ENCODE measurements at places on chromosomes 4 and X.

GRCh38 chrX:66007851-66008250 is 32.0 kb downstream of the VSIG4 start:
- DNase-seq, result no peak

- no peak for DNase-seq
Observed at GRCh38 chrX:22246620-22247019, 26.1 kb upstream of the CBLL2 start.

DNA sequence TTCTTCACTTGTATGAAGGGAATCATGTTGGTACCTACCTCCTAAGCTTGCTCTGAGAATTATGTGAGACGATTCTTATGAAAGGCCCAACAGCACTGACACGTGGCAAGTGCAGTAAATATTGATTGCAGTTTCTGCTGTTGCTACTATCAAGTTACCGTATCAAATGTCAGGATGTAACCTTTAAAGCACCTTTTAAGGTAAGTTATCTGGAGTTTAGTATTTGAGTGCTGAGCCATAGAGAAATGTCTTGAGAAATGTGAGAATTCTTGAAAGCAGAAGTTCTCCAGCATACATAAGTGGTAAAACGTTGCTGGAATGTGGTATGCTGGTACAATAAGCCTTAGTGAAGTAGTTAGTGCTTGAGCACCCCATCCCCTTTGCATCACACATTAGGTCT is 90.4 kb downstream of the PHOX2B start:
- DNase-seq, result no peak

DNA sequence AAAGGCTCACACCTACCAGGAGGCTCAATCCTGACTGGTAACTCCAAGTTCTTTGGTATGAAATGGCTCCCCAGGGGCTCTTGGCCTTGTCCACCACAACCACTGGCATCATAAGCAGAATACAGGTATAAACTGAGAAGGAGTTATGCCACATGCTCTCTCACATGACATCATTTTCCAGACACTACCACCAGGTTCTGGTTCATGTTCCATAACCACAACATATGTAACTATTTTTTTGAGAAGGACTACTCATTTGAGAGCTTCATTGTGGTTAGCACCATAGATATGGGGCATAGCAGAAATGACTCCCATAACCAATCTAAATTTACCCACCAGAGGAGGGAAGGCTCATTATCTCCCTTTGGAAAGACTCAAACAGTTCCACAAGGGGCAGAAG is 19.6 kb downstream of the PRDM5 start:
- no peak for DNase-seq

DNA sequence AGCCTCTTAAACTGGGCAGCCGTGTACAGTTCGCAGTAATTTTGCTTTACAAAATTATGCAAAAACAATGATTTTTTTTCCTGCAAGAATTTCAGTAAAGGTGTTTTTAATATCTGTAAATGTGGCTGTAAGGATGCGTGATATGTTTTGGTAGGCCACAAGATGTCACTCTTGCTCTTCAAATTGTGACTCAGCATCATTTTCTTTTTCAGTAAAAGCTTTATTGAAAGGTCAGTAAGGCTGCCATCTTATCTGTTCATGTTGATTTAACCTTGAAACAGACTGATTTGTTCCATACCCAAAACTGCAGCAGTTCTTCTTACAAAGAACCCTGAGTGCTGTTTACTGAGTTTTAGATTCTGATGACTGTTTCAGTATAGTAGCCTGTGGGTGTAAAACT is 39.9 kb downstream of the TXLNG start:
- DNase-seq, result no peak

DNA sequence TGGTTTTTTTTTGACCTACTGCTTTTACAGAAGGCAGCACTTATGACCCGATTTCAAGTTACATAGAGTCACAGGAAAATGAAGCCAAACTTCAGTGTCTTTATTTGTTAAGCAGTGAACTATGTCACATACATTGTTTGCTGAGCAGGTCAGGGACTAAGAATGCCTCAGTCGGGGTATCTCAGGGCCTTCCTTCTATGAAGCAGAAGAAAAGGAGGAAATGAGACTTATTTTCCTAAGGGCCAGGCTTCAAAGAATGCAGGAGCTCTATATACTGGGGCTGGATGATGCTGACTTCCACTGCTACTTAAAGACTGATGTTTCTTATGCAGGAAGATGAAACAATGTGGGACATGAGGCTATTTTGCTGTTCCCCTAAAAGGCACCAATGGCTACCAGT is 558.4 kb upstream of the IGFBP7 start:
- no peak for DNase-seq

DNA sequence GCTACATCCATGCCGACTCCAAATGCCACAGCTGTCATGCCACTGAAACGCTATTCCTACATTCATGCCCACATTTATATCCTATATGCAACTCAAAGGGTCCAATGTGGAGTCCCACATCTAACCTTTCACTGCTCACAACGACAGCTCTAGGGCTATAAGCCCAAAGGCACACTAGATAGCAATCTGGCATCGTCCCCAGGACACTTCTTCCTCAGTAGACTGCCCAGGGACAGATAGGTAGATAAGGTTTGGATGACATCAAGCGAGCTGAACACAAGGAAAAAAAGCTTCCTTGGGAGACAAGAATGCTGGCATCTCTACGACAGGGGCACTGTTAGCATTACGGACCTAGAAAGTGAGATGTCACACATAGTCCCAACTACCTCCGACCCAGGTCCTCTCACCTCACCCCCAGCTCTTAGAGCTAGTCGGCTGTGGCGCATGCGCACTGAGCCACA is 685 bp downstream of the RAB9B start:
- no peak for DNase-seq

GRCh38 chrX:154036513-154036912 is 16.8 kb upstream of the IRAK1 start:
- no peak for DNase-seq

GRCh38 chrX:40845331-40845911 is 110.1 kb upstream of the MED14 start:
- DNase-seq, result no peak

DNA sequence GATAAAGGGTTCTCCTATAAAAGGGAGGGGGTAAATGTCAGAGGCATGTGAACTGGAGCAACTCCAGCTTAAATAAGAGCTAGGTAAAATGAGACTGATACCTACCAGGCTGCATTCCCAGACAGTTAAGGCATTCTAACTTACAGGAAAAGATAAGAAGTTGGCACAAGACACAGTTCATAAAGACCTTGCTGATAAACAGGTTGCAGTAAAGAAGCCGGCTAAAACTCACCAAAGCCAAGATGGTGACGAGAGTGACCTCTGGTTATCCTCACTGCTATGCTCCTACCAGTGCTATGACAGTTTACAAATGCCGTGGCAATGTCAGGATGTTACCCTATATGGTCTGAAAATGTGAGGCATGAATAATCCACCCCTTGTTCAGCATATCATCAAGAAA is 13.1 kb upstream of the SULT1B1 start:
- no peak for DNase-seq

- no peak for DNase-seq
Observed at GRCh38 chr4:99395595-99396364, 39.4 kb downstream of the ADH7 start.

DNA sequence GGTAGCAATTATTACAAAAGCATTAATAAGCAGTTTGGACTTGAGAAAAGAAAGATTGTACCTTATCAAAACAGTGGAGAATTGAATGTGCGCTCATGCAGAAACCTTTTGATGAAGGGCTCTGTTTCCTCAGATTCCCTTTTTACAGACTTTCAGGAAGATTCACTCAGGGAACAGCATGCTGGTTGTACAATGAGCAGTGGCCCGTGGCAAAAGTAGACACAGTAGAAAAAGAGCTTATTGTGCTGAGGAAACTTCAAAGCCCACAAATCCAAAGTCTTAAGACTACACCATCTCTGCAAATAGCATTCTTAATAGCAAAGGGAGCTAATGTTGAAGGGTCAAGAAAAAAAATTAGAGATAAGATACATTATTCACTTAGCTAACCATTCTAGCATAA is 858.9 kb downstream of the PDHA2 start:
- no peak for DNase-seq

- no peak for DNase-seq
Observed at GRCh38 chr4:5883916-5884315, 9.0 kb downstream of the CRMP1 start.

- DNase-seq, result no peak
Observed at GRCh38 chr4:127781300-127782024, 660 bp upstream of the HSPA4L start.

DNA sequence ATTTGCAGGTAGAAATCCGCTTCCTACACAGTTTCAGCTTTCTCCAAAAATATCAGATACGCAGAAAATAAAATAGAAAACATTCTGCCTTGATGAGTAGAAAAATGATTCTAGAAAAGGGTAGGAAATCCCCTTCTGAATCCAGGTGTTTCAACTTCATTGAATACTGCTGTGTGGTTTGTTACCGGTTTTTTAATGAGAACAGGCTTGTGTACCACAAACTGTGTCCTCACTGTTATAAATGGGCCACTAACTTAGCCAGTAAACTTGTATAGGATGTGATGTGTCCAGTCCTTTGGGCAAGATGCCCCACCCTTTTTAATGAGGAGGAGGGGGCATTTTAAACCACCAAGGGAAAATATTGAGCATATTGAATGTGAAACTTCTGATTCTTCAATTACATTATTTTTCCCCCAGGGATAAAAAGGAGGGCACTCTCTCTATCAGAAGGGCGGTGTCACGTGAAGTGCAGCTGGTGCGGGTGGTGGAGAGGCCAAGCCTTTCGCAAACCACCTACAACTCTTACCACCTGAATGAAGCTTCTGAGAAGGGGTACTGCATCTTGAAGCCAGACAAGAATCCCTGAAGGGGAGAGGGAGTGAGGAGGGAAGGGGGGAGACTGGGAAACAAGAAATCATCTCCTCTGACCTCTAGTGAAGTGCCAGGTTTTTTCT is 4.5 kb downstream of the CXXC4 start:
- DNase-seq, result no peak

GRCh38 chr4:17647927-17648326 is 33.5 kb downstream of the MED28 start:
- DNase-seq, result no peak

- no peak for DNase-seq
Observed at GRCh38 chrX:47273011-47273730, 40.4 kb downstream of the USP11 start.

- DNase-seq, result peak; percentile 1
Observed at GRCh38 chrX:39133971-39134370, 332.7 kb downstream of the MID1IP1 start.

- no peak for DNase-seq
Observed at GRCh38 chr4:148442832-148443511, 758 bp upstream of the NR3C2 start.

GRCh38 chr4:173258866-173259265 is 75.3 kb downstream of the HMGB2 start:
- DNase-seq, result no peak

- no peak for DNase-seq
Observed at GRCh38 chr4:78749258-78749971, 26.7 kb upstream of the BMP2K start.

DNA sequence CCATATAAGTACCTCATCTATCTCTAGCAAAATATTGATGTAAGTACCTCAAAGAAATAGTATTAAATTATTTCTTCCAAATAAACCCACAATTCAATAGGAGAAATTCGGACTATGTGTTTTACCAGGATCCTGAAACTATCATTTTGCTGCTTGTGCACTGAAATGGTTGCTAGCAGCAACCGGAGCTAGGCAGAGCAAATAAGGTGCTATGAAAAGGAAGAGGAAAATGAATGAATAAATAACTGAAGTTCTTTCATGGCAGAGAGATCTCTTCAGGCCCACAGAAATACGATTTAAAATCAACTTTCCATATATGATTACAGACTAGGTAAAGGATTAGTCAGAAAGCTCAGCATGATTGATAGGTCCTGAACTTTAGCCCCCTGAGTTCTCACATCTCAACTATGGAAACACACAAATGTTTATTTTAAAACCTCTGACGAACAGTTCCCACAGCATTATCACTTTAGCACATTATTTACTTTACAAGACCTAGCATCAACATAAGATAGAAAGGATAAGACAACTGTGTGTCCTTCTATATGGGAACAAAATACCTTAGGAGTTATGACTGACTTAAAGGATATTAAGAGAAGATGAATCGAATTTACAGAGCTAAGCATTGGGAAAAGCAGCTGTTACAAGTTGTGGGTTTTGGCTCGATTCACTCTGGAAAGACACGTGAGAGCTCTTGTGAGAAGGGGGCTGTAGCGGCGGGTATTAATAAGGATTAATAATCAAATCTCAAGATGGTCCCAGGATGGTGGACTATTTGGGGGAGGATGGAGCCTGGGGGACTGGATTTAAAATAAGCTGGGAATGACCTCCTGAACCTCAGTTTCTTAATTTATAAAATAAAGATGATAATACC is 104.3 kb downstream of the CORIN start:
- no peak for DNase-seq

GRCh38 chr4:7045961-7046921 is 3.1 kb downstream of the TADA2B start:
- no peak for DNase-seq

DNA sequence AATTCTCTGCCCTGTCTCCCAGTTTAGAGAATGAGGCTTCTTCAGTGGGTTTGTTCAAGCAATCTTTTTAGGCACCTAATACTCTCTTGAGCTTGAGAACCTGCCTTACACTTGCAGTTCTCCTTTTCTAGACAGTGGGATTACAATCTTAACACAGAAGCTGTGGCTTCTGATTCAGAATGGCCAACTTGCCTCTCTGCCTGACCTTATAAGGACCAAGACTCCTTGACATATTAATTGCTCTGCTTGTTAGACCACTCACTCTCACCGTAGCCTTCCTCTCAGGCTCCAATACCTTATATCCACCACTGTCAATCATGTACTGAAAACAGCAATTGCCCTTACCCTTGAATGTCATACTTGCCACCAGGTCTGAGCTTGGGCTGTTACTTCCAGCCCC is 338.7 kb upstream of the MAOA start:
- no peak for DNase-seq

DNA sequence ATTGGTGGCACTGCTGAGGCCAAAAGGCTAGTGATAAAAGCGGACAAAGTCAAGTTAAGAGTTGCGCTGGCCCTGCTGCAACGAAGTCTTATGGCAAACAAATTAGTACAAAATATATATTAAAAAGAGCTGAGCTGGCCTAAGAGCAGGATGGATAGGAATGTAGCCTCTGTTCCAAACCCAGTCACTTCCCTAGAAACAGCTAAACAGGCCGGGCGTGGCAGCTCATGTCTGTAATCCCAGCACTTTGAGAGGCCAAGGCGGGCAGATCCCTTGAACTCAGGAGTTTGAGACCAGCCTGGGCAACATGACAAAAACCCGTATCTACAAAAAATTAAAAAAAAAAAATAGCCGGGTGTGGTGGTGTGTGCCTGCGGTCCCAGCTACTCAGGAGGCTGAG is 32.4 kb upstream of the UGDH start:
- DNase-seq, result no peak

GRCh38 chrX:71619986-71620385 is 1.7 kb upstream of the CXCR3 start:
- no peak for DNase-seq

DNA sequence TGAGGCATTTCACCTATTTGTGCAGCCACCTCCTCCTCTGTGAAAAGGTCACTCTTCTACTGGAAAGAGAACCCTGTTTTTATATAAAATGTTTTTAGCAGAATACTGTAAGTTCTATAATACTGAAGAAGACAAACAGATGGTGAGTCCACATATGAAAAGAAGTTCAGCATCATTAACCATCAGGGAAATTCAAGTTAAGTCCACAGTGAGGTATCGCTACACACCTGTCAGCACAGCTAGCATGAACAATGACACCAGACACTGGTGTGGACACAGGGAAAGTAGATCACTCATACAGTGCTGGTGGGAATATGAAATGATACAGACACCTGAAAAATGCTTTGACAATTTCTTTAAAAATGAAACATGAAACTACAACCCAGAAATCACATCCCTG is 133.0 kb downstream of the MAD2L1 start:
- no peak for DNase-seq

All from stimulated activated CD4-positive, alpha-beta T cell treated with anti-CD3 and anti-CD28 coated beads, Interleukin-1b, Interleukin-23, amount 100 ng/mL, for 1 hour (primary cell).